Testis (tissue), 5 donors: ENCODE measurements at places on chromosomes 4 and X.

DNA sequence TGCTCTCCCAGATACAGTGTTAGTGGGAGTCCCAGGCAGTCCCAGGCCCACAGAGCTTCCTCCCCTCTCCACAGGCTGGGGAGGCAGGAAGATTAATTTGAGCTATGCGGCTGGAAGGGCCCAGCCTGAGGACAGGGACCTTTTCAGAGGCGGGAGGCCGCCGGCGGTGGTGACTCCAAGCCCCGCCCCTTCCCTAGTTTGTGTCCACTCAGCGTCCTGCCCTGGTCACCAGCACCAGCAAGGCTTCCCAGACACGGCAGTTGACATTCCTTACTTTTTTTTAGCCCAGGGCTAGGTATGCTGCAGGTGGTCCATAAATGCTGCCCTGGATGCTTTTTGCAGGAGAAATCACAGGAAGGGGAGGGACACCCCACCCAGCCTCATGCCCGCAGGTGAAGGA is 67.7 kb upstream of the LRPAP1 start:
- H3K27ac ChIP-seq = no peak overlapping the region
- H3K4me1 ChIP-seq = no peaks in the 10 kb centered on the region
- H3K27me3 ChIP-seq = no peaks in the 10 kb centered on the region
- H3K36me3 ChIP-seq = no peaks in the 10 kb centered on the region
- no peak for DNase-seq
- H3K4me3 ChIP-seq = no peak overlapping the region

GRCh38 chrX:149433451-149433850 is 71.7 kb downstream of the IDS start:
- no peaks in the 10 kb centered on the region for H3K4me1 ChIP-seq
- H3K27ac ChIP-seq = no peak overlapping the region
- H3K27me3 ChIP-seq = no peaks in the 10 kb centered on the region
- no peak for DNase-seq
- no peaks in the 10 kb centered on the region for H3K36me3 ChIP-seq
- no peak overlapping the region for H3K4me3 ChIP-seq

DNA sequence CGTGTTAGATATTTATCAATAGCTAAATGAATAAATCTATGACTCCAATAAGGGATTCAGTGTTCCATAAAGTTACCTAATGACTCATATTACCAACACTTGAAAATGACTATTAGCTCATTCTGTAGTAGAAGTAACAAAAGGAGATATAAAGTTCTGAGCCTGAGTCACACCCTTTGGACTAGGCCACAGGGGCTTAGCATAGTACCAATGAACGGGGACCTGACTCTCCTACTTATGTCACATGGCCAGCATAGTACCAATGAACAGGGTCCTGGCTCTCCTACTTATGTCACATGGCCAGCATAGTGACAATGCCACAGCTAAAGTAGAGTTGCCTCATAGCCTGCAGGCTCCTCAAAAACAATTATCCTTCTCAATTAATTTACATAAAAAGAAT is 43.7 kb downstream of the MAGEB16 start:
- no peaks in the 10 kb centered on the region for H3K27me3 ChIP-seq
- no peaks in the 10 kb centered on the region for H3K4me1 ChIP-seq
- H3K36me3 ChIP-seq = no peaks in the 10 kb centered on the region
- H3K27ac ChIP-seq = no peak overlapping the region

GRCh38 chr4:106273831-106274230 is 42.2 kb downstream of the TBCK start:
- no peak overlapping the region for H3K4me3 ChIP-seq
- H3K4me1 ChIP-seq = no peaks in the 10 kb centered on the region
- DNase-seq = no peak
- no peak overlapping the region for H3K27ac ChIP-seq
- no peaks in the 10 kb centered on the region for H3K36me3 ChIP-seq
- H3K27me3 ChIP-seq = no peaks in the 10 kb centered on the region

DNA sequence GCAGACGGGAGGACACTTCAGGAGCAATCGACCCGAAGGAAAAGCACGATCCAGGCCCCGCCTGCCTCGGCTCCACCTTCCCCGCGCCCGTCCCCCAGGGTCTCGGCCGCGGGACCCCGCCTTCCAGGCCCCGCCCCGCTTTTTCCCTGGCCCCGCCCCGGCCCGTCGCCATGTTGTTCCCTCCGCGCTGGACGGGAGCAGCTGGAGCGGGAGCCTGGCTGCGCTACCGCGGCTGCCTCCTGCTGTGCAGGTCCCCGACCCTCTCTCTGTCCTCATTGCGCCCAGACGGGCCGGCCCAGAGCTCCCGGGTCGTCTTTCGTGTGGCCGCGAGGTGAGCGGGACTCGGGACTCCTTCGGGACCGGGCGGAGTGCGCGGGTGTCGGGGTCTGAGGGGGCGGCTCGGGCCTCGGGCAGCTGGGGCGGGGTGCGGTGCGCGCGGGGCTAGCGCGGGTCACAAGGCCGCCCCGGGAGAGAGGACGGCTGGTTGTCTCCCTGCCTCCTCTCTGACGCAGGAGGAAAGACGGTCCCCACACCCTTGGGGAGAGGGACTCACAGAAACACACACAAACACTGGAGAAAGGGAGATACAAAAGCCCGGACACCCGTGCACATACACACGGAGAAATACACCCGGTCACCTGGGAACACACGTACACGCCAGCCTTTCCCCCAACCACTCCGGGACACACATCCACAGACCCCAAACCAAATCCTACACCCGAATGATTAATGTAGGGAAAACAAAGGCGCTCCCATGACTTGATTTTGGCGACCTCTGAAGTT is at the start of gene RAB9A:
Gene RAB9A (plus strand): TSS at position 171 of the 783 bp plus-strand sequence. CDS start 19,619 bp downstream, outside the sequence.
- no peaks in the 10 kb centered on the region for H3K36me3 ChIP-seq
- DNase-seq = peak; percentile 86
- peak within 1 kb of the TSS; percentile 93 for H3K27ac ChIP-seq
- peak within 1 kb of the TSS; percentile 79 for H3K4me3 ChIP-seq
- H3K4me1 ChIP-seq = peaks cover 3% of the 10 kb centered on the region
